ENCODE measurements at places on chromosomes 2 and 18.

- DNase-seq: no peak
Measured at GRCh38 chr18:62490967-62491695, 31.7 kb upstream of the ZCCHC2 start.

- no peak for DNase-seq
Measured at GRCh38 chr2:105604938-105605337, 139.8 kb upstream of the NCK2 start.

DNA sequence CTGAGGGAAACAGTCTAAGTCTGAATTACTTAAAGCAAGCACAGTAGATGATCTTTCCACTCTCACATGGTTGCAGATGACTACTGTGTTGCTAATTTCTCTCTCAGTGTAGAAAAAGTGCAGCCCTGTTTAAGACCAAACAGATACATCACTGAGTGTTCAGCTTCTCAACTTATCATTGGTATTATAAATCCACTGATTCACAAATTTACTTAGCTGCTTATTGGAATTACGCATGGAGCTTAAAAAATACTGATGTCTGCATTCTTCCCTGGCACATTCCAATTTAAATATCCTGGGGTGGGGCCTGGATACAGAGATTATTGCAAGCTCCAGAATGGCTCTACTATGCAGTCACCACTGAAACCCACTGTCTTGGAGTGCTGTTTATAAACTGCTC is 411.2 kb downstream of the RND3 start:
- DNase-seq: no peak

GRCh38 chr2:119488245-119489214 is 35.8 kb downstream of the SCTR start:
- DNase-seq: no peak

GRCh38 chr2:239424337-239425045 is 23.7 kb upstream of the HDAC4 start:
- no peak for DNase-seq

DNA sequence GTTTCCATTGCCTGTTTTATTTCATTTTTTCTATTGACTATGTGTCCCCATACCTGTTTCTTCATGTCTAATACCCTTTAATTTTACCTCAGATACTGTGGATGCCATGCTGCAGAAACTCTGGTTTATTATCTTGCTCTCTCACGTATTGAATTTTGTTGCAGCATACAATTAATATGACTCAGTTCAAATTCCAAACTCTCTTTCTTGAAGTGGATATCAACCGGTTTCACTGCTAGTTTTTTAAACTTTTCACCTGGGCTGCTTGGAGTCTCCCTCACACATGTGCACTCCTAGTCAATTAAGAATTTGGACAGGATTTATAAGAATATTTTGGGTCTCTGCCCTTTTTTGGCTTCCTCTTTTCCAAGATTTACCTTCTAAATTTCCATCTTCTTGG is 70.6 kb upstream of the CAPN13 start:
- DNase-seq: no peak

- DNase-seq: no peak
Measured at GRCh38 chr2:203327582-203327900, 653 bp upstream of the ABI2 start.

DNA sequence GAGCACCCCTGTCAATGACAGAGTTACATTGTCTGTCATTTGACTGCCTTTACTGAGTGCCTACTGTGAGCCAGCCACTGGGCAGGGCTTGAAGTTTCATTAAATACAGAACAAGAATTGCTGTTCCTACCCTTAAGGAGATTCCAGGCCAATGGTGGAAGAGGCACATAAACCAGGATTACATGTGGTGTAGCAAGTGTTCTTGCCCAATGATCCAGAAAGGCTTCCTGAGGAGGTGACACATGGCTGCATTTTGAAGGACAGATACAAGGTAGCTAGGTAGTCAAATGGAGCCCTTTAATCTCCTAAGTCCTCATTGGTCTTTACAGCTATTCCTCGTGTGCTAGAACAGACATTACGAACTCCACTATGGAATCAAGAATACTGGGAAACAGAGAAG is 312.7 kb downstream of the ETAA1 start:
- DNase-seq: no peak

DNA sequence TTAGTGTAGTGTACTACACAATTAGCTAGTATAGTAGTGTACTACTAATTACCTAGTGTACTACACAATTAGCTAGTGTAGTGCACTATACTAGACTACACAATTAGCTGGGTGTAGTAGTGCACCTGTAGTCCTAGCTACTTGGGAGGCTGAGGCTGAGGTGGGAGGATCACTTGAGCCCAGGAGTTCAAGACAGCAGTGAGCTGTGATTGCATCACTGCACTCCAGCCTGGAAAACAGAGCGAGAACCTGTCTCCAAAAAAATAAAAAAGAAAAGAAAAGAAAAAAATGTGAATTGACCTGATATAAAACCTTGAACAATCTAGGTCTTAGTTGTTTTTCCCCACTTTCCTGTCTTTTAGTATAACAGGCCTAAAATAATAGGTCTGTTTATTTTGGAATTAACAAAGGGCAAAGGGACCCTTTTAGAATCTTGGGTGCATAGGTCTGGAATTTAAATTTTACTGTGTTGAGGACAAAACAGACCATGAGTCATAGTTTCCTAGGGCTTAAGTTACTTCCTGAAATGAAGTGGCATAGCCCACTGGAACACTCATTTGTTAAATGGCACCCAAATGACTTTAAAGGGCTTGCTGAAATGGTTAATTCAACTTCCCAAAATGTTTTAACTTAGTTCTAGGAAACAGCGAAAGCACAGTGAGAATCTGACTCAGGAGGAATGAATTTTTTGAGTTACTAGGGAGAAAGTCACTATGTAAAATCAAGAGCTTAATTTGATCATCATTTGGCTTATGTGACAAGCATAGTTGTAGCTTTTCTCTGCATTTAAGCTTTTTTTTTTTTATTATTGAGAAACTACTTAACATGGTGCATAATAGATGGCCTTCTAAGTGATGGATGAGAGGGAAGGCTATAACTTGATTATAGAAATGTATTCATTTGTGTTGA is 50.7 kb upstream of the ARL5A start:
- DNase-seq: no peak

- no peak for DNase-seq
Measured at GRCh38 chr2:128475427-128476211, 157.0 kb upstream of the HS6ST1 start.

DNA sequence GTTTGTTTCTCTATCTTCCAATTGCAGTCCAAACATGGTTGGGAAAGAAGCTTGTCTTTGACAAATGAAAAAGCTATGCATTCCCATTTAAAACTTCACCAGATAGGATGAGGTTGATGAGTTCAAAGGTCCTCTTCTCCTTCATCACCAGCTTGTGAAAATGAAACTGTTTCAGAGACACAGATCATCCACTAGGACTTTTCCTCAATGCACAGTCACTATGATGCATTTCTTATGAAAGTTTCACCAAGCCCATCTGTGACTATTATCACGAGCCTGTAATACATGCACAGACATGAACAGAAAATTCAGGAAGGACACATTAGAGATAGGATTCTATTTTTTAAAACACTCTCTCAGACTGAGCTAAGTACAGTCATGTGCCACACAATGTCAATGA is 644.4 kb downstream of the PLCL1 start:
- no peak for DNase-seq

DNA sequence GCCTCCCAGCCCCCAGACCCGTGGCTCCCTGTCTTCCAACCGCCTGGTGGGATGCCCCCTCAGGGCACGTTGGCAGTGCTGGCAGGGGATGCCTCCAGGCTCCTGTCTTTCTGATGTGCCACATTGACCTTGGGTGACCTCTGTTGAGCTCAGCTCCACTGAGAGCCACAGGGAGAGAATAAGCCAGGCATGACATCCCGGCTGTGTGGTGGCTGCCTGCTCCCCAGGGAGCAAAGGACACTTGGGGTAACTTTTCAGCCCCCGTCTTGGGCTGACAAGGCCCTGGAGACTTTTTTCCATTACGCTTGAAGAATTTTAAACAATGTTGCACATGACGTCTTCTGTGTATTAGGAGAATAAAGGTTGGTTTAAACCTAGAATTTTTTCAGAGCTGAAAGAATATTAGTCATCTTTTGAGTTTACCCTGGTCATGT is 246.0 kb downstream of the TSN start:
- no peak for DNase-seq

GRCh38 chr2:189057316-189057715 is 83.1 kb downstream of the COL3A1 start:
- DNase-seq: no peak

DNA sequence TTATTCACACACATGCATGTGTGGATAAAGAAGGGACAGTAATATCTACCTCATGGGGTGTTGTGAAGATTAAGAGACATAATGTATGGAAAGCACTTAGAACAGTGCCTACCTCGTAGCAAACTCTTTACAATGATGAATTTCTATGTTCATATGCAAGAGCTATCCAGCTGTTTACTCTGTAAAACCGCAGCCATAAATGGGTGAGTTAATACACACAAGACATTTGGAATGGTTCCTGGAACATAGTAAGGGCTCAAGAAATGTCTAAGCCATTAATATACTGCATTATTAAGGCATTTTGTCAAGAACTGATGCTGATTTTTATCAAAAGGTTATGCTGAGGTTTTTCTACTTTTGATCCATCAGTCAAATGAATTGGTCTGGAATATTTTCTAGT is 1076.2 kb downstream of the TSN start:
- DNase-seq: no peak

DNA sequence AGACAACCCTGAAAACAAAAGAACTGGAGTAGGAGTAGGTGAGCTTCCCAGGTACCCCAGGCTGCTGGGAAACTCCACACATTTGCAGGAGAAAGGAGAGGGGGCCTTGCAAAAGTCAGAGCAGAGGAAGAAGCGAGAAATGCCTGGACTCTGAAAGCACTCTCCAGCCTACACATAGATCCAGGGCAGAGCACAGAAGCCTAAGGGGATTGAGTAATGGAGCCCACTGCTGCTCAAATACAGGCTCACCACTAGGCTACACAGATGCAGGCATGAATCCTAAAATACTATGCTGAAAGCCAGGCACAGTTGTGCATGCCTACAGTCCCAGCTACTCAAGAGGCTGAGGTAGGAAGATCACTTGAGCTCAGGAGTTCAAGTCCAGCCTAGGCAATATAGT is 33.4 kb downstream of the OSBPL1A start:
- no peak for DNase-seq

DNA sequence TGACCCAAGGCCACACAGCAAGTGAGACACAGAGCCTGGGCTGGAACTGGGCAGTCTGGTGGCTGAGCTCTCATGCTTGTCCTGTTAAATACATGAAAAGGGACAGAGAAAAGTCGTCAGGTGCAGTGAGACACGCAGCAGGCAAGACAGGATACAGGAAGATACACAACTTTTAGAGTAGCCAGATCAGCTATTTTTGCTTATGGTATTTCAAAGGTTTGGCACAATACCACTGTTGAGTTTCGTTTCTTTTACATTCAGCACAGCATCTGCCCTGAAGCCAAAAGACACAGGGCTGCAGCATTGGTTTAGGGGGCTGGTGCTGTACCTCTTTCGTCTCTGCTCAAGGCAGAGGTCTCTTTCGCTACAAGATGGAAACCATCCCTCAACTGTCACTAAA is 14.0 kb downstream of the FHL2 start:
- no peak for DNase-seq

- no peak for DNase-seq
Measured at GRCh38 chr2:101717071-101717845, 19.8 kb downstream of the MAP4K4 start.

DNA sequence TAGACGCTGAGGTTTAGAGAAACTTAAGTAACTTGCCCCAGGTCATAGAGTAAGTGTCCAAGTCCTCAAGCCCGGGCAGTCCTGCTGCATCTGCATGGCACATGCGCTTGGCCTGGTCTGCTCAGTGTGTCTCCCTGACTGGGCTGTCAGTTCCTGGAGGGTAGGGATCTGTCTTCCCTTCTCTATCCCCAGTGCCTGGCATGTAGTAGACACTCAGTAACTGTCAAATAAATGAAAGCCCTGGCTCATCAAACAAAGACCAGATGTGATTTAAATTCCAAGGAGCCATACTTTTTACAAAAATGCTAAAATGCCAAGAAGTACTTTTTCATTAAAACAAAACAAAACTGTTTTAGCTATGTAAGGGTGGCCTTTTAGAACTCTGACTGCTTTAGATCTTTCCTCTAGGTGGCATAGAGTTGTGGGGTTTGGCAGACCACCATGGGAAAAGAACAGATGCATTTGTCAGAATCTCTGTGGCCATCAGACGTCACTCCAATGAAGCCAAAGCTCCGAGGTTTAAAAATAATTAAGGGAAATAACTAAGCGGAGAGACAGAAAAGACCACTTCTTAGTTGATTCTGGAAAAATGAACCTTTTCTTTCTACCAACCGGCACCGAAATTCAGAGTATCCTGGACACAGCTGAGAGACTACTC is 34.0 kb downstream of the EPAS1 start:
- DNase-seq: no peak

- no peak for DNase-seq
Measured at GRCh38 chr2:62593825-62594224, 87.8 kb upstream of the TMEM17 start.

GRCh38 chr2:159298967-159299366 is 12.5 kb upstream of the WDSUB1 start:
- no peak for DNase-seq

GRCh38 chr2:27762951-27763906 is 8.3 kb upstream of the MRPL33 start:
- DNase-seq: no peak

GRCh38 chr2:120526997-120527945 is 181.3 kb downstream of the INHBB start:
- no peak for DNase-seq

GRCh38 chr2:41750829-41751228 is 297.0 kb upstream of the PKDCC start:
- no peak for DNase-seq

DNA sequence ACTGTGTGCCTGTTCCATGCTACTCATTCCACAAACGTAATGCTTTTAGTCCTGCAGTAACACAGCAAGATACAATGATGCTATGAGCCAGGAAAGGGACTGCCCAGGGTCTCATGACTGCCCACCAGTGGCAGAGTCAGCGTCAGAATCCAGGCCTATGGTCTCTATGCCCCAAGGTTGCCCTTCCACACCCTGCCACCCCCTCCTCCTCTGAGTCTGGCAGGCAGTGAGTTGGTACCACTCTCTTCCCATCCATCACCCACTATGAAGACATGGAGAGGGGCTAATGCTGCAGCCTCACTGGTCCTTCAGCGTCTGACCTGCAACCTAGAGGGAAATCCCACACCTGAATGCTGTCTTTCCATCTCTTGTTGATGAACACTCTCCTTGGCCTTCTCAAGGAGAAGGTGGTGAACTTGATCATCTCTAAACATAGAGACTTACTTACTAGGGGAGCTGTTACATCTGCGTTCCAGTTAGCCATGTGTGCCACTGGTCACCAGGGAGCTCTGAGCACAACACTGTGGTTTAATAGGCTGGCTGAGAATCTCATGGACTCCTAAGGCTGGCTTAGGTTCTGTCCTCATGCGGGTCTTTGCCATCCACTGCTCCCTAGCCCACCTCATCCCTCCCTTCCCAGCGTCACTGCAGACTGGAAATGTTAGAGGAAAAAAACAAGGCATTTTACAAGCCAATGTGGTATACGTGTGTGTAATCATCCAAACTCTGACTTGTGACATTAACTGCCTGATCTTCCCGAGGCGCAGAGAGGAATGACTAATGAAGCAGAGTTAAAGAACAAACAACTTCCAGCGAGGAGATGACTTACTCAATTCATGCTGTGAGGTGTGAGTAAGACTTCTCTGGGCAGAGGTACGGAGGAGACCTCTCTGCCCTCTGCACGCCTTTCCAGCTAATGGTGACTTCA is 28.8 kb downstream of the STEAP3 start:
- no peak for DNase-seq

GRCh38 chr2:131058214-131058843 is 34.9 kb downstream of the FAM168B start:
- DNase-seq: no peak

- no peak for DNase-seq
Measured at GRCh38 chr2:170218456-170218855, 40.5 kb downstream of the MYO3B start.

- peak; percentile 58 for DNase-seq
Measured at GRCh38 chr2:2325516-2325915, 5.6 kb downstream of the MYT1L start.
